Left colon (tissue), 2 donors: ENCODE measurements at places on chromosomes 7 and 10.

GRCh38 chr7:95101422-95101821 lies 194.0 kb downstream of the PPP1R9A start:
- no peak for DNase-seq

GRCh38 chr10:117348236-117348635 lies 27.0 kb downstream of the PDZD8 start:
- DNase-seq = no peak

- no peak for DNase-seq
Observed at GRCh38 chr7:34752929-34753328, 94.9 kb downstream of the NPSR1 start.

DNA sequence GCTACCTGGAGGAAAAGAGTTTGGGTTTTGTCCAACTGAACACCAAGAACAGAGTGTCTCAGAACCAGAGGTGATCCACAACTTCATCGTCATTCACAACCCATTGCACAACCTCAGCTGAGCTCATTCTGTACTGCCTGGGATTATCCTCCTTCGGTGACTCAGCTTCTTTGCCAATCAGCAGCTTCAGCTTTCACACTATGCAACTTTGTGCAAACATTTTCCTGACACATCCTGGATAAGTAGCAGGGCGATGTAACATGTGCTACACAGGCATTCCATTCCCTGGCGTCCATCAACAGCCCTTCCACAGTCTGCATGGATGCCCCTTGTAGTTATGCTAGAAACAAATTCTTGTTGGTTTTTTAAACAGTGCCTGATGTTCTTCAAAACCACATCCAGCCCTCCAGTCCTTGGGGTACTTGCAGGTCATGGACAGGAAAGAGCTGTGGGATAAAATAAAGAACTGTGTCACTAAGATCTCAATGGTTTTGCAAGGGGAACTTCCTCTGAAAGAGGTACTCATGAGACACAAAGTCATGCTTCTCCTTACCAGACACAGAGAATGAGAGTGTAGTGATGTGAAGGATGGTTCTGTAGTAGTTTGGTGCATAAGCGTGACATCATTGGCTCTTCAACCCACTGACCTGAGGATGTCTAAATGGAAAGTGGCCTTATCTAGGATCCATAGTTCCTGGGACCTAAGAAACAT lies 478.5 kb downstream of the KIF20B start:
- no peak for DNase-seq

DNA sequence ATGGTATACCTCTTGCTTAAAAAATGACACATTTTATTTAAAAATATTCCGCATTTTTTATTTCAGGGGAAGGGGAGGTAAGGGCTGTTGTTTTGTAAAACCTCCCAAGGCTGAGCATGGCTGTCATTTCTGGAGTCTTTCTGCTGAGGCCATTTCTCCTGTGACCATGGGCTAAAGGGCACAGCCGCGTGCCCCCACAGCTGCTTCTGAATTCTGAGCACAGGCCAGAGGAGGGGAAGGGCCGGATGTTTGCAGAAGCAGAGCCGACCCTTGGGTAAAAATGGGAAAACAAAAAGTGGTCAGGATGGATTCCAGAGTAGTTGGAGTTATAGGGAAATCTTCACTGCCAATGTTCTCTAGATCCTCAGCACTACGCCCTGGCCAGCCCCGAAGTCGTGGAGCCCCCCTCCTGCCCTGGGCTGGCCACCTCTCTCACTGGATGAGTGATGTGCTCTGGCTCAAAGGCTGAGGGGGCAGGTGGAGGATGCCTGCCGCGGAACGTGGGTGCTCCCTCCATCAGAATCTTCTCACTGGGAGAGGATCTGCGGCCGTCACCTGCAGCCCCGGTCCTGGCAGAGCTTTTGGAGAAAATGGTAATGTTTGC lies 131.3 kb upstream of the ZEB1 start:
- no peak for DNase-seq

DNA sequence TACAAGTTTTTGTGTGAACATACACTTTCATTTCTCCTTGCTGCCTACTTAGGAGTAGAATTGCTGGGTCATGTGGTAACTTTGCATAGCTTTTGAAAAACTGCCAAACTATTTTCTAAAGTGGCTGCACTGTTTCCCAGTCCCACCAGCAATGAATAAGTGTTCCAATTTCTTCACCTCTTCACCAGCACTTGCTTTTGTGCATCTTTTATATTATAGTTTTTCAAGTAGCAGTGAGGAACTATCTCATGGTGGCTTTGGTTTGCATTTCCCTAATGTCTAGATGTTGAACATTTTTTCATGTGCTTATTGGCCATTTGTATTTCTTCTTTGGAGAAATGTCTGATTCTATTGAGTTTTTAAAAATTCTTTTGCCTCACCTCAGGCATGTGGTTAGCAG lies 229.9 kb upstream of the TCF7L2 start:
- no peak for DNase-seq

GRCh38 chr10:30215623-30216022 lies 133.5 kb downstream of the MTPAP start:
- DNase-seq = no peak

- DNase-seq = no peak
Observed at GRCh38 chr7:101906291-101907240, 89.1 kb downstream of the CUX1 start.

- DNase-seq = no peak
Observed at GRCh38 chr10:62860946-62861345, 44.8 kb upstream of the EGR2 start.

DNA sequence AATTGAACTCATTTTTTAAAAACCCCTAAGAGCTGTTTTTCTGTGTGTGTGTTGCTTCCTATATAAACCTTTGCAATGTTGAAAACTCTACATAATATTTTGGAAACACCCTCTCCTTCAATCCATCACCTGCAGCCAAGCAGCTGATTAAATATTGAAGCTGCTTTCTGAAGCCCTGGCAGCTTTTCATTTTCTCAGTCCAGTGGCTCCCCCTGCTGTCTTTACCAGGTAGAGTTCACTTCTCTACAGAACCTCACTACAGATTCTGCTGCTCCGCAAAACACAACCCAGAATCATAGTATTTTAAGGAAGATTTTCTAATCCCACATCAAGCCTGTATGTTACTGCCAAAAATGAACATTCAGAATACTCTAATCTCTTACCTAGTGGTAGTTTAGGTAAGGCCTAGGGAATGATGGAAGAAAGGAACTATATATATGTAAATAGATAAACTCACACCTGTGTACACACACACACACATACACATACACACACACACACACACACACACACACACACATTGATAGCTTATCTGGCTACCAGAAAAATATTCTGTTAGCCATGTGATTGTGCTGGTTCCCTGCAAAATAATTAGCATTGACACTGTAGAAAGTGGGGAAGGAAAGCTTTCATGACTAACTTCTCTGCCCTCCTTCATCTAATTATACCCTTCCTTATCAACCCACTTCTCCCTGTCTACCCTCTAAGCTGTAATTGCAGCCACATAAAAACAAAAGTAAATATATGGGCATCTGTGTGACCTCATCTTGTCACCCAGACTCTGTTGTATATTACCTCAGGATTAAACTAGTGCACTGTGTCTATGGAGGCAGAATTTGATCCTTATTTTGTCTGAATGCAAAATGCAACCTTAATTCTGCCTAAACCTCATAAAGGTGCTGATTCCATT lies 229.5 kb upstream of the FZD1 start:
- DNase-seq = peak; percentile 55

DNA sequence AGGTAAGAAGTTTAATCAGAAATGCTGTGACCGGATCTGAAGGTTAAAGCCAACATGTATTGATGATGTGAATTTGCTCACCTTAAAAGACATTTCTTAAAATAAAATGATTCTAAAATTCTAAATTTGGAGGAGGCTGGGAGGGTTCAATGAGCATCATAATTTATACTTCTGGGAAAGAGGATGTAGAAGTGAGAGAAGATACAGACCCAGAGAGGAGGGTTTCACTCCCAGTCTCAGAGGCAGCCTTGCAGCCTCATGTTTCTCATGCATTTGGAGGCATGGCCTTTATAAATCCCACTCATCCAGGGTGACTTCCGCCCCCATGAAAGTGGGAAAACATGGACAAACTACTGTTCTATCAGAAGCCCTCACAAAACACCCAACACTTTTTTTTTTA lies 305.6 kb upstream of the PITRM1 start:
- DNase-seq = no peak

DNA sequence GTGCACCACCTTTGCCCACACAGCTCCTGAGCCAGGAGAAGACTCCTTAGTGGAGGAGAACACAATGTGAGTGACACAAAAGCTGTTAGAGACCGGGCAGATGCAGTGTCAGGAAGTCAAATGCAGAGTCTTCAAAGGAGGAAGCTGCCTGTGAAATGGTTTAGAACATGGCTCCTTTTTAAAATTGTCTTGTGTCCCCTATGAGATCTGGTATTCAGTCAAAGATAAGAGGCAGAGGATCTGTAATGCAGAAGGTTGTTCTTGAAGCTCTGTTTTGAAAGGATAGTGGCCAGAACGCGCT lies 133.0 kb downstream of the VIPR2 start:
- no peak for DNase-seq

DNA sequence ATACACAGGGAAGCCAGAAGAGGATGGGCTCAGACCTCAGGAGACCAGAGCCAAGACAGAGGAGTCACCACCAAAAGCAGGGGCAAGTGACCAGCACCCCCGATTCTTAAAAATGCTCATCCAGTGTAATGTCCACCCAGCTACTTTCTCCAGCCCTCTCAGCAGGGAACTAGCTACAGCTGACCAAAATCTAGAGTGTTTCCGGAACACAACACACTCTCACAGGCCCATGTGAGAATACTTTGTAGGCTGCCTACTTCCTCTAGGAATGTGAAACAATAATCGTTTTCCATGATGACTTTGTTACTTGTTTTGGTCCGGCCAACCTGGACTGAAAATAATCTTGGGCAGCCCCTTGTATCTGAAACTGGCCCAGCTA lies 14.5 kb downstream of the PSAP start:
- no peak for DNase-seq

- DNase-seq = no peak
Observed at GRCh38 chr7:142690554-142691182, 58.6 kb upstream of the PRSS1 start.

- peak; percentile 94 for DNase-seq
Observed at GRCh38 chr7:158957921-158958491, 101.6 kb downstream of the DYNC2I1 start.

- no peak for DNase-seq
Observed at GRCh38 chr10:49737474-49738201, 24.5 kb downstream of the OGDHL start.

DNA sequence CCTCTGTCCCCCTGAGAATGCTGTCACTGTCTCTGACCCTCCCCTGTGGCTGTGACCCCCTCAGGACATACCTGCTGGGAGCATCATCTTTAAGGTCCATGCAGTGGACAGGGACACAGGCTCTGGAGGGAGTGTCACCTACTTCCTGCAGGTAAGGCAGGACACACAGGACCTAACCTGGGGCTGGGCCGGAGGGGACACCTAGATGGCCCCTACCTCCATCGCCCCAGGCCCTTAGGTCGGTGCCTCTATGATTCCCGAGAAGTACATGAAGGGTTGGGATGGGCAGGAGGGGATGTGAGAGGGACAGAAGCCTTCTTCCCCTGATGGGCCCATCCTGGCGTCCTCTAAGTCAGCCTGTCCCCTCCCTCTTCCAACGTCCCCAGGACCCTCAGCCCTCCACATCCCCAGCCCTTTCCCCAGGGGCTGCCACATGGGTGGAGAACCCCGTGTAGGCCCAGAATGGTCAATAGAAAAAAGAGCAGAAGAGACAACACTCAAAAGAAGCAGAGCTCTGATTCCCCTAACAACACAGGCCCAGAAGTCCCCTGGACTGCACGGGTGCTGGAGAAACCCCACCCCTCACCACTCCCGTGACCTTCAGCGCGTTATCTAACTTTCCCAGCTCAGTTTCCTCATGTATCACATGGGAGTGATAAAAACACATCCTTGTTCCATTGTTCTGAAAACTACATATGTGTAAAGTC lies 6.4 kb downstream of the CDHR1 start:
- peak; percentile 74 for DNase-seq

- peak; percentile 30 for DNase-seq
Observed at GRCh38 chr7:135650831-135651573, 11.3 kb upstream of the STMP1 start.

DNA sequence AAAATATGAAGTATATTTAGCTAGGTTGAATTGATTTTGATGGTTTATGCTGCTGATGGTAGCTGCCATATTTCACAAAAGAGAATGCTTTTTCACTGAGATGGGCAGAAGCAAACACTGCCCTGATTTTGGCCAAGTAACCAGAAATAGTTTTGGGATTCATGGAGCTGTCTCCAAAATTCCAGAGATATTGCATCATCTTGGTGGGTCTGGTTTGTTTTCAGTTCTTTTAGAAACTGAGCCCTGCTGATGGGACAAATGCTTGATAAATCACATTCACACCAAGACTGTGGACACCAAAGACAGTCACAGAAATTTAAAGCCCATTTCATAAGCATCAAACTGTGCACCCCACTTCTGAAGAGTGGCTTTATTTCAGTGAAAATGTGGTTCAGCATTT lies 140.5 kb downstream of the BICC1 start:
- DNase-seq = no peak

- DNase-seq = no peak
Observed at GRCh38 chr10:86688398-86688921, 20.1 kb downstream of the LDB3 start.

- DNase-seq = no peak
Observed at GRCh38 chr7:46391231-46392201, 470.4 kb upstream of the IGFBP3 start.

GRCh38 chr10:129210876-129211275 lies 256.2 kb upstream of the MGMT start:
- DNase-seq = no peak

DNA sequence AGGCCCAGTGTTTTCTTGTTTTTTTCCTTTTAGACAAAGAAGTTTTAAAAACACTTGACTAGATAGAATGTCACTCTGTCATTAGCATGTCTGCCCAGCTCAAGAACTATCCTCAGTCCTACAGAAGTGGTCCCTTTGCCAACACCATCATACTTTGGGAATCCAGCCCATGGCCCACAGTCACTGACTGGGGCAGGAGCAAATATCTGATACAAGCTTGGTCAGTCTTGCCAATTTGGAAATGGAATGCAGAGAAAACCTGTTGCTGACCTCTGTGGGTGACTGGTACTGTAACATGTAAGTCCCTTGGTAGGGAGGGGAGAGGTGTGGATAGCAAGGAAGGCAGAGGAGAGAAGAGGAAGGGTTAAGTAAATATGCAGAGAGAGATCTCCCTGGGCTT lies 47.8 kb downstream of the IPMK start:
- DNase-seq = no peak

GRCh38 chr10:90313576-90314325 lies 544.1 kb downstream of the HTR7 start:
- DNase-seq = no peak

DNA sequence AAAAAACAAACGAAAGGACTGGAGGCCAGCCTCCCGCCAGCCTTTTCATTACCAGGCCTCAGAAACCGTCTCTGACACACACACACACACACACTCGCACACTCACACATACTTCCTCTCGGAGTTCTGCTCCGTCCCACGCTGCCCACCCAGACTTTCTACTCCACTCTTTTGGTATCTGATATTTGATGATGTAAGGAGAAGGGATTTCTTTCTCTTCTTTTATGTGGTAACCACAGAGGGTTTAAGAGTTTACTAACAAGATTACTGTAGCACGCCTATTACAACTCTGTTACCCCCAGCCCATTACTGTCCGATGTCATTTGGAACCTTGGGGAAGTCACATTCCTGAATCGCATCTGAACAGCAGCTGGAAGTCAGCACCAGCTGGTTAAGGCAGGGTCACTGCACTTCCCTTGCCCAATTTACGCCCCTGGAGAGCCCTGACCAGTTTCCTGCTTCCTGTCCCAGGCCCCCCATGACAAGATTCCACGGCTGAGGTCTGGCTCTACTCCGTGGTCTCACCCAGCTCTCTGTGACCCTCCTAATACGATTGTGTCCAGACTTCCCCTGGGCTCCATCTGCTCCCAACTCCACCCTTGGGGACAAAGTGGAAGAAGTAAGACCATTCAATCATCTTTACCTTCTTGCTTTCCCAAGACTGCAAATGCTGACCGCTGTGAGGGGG lies 1.1 kb downstream of the DENND2A start:
- no peak for DNase-seq
